ENCODE measurements at places on chromosomes 12 and 14.

DNA sequence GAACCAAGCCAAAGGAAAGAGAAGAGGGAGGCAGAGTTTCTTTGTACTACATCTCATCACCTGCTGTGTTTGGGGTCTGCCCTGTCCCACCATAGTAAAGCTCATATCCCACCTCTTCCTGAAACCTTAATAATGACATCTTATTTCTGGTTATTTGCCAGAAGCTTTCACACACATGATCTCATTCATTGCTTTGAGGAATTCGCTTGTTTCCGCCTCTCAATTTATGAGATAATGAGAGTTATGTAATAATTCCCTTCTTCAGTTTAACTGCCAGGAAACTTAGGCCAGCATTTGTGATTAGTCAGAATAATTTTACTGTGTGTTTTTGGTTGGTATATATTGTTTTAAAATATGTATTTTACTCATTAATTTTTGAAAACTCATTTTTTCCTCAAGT lies 205.2 kb downstream of the CACNA1C start:
- DNase-seq, result no peak

GRCh38 chr12:105920161-105920684 lies 218.5 kb downstream of the NUAK1 start:
- no peak for DNase-seq

GRCh38 chr12:2650261-2651067 lies 144.3 kb upstream of the FKBP4 start:
- no peak for DNase-seq

- no peak for DNase-seq
These were observed 59.3 kb downstream of the DNAI7 start for GRCh38 chr12:25135531-25136154.

DNA sequence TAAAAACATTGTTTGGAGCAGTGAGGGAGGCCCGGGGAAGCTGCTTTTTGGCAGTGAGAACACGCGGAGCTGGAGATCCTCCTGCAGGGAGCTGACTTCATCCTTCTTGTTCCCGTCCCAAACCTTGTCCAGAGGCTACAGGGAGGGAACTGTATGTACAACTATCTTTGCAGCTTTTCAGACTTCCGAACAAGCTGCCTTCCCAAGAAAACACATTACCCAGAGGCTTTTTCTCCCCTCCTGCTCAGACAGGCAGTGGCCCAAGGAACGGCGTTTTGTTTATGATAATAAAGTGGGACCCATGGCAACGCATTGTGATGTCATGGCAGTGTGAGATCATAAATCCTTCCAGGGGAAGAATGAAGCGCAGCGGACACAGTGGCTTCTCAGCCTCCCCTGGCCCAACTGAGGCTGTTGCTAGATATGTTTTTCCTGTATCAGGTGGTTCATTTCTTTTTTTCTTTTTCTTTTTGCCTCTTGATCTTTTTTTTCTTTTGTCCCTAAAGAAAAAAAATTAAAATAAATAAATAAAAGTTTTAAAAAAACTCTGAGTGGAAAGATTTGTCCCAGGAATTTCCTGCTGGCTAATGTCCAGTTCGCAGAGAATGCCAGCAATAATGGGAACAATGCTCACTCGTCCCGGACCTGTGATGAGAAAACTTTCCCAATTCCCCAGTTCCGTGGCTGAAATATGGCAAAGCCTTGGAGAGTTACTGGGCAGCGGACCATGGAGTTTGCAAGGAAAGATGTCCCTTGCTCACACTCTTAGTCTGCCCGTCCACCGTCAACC lies 103.4 kb upstream of the MAP1LC3B2 start:
- DNase-seq, result no peak

GRCh38 chr14:22564463-22564862 lies 24.6 kb downstream of the DAD1 start:
- no peak for DNase-seq

DNA sequence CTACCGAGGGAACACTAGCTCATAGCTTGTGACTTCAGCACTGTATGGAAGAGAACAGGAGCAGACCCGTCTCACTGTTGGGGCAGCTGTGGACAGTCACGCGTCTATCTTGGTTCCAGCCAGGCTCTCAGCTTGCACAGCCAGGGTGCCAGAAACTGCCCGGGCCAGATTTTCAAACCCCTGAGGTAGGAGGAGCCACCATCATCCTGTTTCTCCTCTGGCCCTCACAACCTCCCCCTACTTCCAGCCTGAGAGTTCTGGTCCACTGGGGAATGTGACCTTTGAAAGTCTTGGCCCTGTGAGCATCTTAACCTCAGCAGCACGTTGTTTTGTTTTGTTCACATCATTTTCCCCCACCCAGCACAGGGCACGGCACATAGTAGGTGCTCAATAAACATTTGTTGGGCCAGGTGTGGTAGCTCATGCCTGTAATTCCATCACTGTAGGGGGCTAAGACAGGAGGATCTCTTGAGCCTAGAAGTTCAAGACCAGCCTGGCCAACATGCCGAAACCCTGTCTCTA lies 50.4 kb downstream of the PSMA6 start:
- no peak for DNase-seq

DNA sequence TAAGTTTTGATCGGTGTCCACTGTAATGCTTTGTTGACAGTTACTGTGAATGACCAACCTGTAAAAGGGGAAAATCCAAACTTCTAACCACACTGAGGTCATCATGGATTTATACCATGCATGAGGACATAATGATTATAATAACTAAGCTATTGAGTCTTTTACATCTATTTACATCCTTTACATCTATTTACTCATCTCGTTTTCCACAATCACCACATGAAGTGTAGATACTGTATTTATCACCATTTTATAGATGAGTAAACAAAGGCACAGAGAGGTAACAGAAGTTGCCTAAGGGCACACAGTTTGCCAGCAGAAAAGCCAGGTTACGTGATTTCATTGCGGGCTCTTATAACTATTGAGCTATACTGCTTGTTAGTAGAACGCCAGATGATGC lies 27.9 kb upstream of the EID3 start:
- no peak for DNase-seq

DNA sequence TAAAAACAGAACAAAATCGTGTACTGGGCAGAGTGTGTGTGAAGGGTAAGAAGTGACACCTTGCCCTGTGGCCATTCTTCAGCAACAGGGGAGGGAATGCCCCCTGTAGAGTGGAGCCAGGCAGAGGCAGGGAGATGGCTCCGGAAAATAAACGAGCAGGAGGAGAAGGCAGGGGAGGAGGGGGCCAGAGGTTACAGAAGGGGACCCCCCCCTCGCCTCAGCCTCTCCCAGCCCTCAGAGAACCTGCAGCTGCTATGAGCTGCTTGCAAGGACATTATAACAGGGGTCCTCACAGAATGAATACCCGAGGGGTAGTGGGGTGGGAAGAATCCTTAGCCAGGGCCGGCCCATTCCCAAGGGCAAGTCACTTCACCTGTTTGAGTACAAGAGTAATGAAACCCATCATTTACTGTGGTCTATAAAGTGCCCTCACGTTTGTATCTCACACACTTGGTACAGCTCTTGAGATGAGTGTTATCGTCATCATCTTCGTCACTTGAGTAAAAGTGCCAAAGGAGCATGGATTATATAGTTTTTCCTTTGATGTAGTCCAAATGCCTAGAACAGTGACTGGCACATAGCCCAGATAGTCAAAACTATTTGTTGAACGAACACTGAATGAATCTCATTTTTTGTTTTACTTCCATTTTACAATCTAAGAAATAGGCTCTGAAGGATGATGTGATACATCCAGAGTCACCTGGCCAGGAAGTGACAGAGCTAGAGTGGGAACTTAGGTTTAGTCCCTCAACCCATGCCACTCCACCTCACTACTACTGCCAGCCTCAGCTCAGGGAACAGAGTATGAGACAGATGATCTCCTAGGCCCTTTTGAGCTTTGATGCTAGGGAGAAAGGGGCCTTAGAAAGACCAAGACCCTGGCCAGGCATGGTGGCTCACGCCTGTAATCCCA lies 14.5 kb downstream of the SCNN1A start:
- no peak for DNase-seq

GRCh38 chr14:99758121-99758821 lies 34.9 kb upstream of the EML1 start:
- DNase-seq, result no peak

GRCh38 chr12:67546746-67547145 lies 101.8 kb upstream of the DYRK2 start:
- no peak for DNase-seq

- DNase-seq, result no peak
These were observed 929.8 kb downstream of the GALC start for GRCh38 chr14:87063181-87063580.

DNA sequence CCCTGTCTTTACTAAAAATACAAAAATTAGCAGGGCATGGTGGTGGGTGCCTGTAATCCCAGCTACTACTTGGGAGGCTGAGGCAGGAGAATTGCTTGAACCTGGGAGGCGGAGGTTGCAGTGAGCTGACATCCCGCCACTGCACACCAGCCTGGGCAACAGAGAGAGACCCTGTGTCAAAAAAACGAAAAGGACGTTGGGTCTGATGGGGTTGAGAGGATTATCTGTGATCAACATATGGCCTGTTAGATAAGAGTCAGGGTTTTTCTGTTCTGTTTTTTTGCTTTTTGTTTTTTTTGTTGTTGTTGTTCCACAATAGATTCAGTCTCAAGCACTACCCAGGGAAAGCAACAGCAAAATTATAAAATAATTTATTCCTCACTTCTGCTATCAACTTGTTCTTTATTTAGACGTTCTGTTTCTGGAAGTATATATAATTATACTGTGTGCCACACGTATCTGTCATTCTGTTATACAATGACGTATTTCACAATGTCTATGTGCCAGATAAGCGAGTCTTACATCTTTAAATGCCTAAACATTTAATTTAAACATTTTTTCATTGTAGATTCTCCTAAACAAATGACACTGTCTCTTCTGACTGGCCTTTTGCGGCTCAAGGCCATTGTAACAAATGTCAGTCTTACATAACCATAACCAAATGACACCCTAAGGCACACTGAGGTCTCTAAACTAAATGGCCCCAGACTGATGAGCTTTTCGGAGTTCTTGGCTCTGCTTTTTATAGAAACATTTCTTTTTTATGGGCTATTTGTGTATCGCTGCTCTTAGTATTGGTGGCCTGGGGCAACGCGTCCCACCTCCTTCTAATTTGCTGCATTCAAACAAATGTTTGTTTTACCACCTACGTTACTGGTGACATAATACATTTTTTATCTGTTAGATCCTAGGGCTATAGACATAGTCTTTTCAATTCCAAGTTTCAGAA lies 7.2 kb upstream of the P2RX4 start:
- no peak for DNase-seq

DNA sequence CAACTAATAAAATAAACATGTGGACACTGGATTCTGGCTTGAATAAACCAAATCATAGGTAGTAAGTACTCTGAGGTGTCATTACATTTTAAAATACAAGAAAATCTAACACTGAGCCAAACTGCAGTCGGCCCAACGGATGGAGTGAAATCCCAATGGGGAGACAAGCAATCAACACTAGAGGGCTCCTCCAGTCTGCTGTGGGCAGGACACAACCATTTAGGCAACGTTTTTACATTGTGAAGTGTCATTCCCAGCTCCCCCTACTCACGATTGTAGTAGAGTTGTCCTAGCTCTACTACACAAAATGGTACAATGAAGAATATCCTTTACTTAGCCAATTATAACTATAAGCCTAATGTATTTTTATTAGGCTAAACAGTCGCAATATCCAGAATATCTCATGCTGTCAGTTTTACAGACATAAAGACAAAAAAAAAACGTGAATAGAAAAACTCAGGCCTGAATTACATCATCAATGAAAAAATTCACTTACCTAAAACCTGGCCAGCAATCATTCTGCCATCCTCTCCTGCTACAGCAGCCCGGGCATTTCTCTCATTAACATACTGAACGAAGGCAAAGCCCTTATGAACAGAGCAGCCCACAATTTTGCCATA lies 35.7 kb downstream of the HNRNPC start:
- no peak for DNase-seq

GRCh38 chr14:65838565-65838964 lies 426.0 kb downstream of the FUT8 start:
- DNase-seq, result no peak

GRCh38 chr12:15782667-15783066 lies 6.5 kb downstream of the EPS8 start:
- no peak for DNase-seq

DNA sequence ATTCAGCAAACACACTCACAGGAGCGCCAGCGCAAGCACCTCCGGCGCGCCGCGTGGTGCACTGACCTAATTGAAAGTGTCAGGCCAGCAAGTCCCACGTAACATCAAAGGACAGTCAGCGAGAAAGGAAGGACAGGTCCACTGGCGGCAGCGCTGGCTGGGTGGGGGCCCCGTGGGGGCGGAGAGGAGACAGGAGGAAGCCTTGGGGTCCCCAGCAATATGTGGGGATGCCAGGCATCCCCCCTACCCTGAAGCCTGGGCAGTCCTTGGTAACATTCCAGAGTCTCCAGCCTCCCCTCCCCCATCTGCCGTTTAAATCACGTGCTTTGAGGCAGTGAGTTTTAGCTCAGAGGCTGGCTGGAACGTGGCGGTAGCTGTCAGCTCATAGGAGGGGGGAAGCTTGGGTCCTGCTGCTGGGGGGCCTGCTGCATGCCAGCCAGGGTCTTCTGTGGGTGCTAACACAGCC lies 159.2 kb downstream of the CALM1 start:
- DNase-seq, result peak; percentile 34

GRCh38 chr14:32509632-32510187 lies 180.6 kb downstream of the AKAP6 start:
- no peak for DNase-seq

DNA sequence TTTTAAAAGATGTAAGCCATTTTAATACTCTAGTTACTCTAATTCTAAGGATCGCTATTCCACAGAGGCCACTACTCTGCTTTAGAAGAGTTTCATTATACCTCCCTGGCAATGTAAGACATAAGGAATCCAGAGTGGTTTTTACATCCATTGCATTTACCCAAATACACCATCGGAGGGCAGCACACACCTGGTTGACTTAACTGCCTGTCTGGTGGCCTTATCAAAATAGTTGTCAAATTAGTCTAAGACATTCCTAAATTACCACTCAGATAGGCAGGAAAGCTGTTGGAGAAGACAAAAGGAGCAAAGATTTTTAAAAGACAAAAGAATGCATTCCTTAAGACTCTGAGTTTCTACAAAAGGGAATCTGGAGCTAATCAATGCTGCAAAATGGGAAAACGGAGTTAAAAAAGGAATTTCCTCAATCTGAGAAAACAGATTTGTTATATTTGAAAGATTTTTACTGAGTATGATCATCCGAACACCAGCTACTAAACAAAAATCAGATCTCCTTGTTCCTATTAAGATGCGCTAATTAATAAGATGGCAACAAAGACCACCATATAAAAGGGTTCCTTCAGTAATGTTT lies 33.8 kb upstream of the FGD4 start:
- peak; percentile 47 for DNase-seq

GRCh38 chr14:20455355-20456300 lies 602 bp downstream of the APEX1 start:
- peak; percentile 27 for DNase-seq
